ENCODE measurements at places on chromosomes 6 and 20.
A peak's percentile ranks its signal among the peaks of the same experiment; 100 is the strongest.

DNA sequence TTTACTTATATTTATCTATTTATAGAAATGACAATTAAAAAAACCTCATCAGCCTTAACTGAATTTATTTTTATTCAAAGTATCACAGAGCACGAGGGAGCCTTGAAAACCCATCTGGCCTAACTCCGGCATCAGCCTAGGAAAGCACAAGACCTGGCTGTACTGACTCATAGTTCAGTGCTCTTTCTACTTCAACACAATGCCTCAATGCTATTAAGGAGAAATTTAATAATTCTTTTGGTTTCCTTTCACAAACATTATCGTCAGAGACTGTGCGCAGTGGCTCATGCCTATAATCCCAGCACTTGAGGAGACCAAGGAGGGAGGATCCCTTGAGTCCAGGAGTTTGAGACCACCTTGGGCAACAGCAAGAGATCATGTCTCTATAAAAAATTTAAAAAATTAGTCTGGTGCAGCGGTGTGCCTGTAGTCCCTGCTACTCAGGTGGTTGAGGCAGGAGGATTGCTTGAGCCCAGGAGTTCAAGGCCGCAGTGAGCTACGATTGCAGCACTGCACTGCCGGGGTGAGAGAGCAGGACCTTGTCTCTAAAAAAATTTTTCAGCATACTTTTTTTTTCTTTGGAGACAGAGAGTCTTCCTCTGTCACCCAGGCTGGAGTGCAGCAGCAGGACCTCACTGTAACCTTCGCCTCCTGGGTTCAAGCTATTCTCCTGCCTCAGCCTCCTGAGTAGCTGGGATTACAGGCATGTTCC lies 1.9 kb upstream of the SASH1 start:
- DNase-seq = no peak

- no peak for DNase-seq
These were observed 160.0 kb downstream of the PLCB4 start for GRCh38 chr20:9228774-9229450.

DNA sequence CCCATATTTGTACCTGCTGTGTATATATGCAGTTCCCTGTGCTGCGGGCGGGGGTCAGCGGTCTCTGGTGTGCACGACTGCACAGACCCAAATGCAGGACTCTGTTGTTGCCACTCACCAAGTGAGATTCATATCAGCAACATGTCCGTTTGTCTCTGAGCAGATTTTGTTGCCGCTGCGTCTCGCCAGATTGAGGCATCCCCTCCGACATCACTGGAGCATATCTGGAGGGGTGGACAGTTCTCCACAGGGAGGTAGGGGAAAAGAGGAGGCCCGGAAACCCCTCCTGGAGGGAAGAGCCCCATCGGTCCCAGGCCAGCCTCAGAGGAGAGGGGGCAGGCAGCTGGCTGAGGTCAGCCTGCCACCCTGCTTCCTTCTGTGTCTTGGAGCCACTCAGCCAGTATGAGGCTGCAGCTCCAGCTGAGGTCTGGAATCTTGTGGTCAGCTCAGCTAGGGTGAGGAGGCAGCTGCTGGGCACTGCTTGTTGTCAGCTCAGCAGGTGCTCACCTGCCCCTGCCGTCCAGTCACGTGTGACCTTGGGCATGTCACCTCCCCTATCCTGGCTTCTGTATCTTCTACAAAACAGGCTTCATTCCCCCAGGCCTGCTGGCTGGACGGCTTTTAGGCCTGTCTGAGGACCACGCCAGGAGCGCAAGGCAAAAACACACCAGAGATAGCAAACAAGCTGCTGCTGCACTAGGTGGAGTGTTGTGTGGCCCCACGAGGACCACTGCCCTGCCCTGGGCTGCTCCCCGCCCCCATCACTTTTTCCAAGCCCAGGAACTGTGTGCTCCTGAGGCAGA lies 47.1 kb downstream of the HNF4A start:
- no peak for DNase-seq

- DNase-seq = no peak
These were observed 20.9 kb upstream of the KCNK16 start for GRCh38 chr6:39343396-39343870.

DNA sequence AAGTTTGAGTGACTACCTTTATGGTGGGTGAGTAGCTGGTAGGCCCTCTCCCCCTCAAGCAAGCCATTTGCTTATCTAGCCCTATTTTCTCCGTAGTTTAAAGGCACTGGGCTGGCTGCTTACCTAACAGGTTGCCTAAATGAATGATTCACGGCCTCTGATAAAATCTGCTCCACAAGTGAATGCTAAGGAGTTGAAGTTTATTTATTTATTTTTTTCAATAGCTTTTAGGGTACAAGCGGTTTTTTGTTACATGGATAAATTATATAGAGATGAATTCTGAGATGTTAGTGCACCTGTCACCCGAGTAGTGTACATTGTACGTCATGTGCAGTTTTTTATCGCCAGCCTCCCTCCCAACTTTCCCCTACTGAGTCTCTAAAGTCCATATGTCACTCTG lies 8.3 kb upstream of the CDH26 start:
- DNase-seq = no peak

- peak; percentile 22 for DNase-seq
These were observed 3.4 kb downstream of the SCUBE3 start for GRCh38 chr6:35216851-35217811.

- peak; percentile 25 for DNase-seq
These were observed 6.2 kb downstream of the TRIM26 start for GRCh38 chr6:30206799-30207618.

- DNase-seq = no peak
These were observed 21.9 kb downstream of the ATRN start for GRCh38 chr20:3492669-3493068.

DNA sequence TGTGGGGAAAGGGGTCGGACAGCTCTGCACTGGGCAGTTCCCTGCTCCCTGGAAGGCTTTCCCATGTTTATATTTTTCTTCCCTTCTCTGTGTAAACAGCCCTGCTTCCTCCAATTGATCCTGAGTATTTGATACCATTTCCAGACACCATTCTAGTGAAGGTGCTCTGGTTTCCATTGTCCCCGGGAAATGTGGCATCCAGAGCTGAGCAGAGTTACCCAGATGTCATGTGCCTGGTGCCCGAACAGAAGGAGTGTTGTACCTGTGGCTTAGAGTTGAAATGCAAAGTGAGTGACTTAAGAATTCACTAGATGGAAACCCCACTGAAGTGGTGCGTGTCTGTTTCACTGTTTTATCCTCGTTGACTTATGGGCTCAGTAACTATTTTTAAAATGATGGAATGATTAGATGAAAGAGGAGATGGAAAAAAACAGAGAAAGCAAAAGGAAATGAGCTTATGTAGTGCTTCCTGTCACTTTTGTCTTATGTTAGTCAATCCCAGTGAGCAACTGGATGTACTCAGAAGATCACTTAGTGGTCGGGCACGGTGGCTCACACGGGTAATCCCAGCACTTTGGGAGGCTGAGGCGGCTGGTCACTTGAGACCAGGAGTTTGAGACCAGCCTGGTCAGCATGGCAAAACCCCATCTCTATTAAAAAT lies 83.8 kb downstream of the SASH1 start:
- DNase-seq = no peak

DNA sequence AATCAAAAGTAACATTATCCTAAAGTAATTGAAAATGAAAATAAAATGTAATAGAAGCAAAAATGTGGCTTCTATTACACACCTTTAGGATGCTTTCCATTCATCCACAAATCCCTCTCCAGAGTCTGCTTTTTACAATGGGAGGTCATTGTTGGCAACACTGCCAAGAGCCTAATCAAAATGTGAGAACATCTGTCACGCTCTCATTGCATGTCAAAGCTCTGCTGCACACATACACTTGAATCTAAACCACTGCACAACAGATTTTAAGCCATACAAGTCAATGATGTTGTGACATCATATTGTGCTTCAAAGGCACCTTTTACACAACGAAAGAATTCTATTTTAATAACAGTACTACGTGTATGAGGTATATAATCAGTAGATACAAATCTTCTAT lies 82.1 kb downstream of the PREP start:
- DNase-seq = no peak

GRCh38 chr20:23205611-23206041 lies 119.5 kb upstream of the CD93 start:
- peak; percentile 20 for DNase-seq

GRCh38 chr6:135193221-135193620 lies 12.1 kb downstream of the MYB start:
- DNase-seq = no peak

DNA sequence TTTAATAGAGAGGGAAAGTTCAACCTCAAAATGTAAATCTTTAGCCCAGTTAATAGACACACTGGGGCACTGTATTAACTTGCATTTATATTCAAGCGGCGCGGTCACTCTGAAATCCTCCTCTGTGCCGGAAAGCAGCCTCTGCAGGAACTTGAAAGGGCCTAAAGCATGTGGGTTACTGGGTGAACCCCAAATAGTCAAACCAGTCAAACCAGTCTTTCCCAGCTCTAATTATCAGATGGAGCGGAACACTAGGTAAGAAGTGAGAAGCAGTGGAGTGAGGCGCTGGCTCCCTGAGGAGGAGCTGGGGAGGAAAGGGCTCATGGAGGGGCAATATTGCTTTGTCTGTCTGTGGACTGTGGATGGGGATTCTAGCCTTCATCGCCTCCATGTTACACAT lies 531.3 kb downstream of the QKI start:
- DNase-seq = no peak

GRCh38 chr6:110878751-110879522 lies 4.4 kb downstream of the AMD1 start:
- peak; percentile 42 for DNase-seq

DNA sequence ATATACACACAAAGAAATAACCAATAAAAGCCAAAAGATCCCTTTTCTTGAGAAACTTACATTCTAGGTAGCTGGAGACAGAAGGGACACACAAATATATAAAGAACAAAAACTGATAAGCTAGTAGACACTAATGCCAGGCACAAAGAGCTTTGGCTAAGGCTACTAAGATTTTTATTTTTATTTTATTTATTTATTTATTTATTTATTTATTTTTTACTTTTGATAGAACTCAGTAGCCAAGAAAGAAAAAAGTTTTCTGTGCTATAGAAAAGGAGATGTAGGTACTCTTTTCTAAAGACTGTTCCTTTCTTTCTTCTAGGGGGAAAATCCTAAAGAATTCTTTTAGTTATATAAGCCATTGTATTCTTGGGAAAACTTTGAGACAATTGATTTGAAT lies 34.1 kb downstream of the THEMIS start:
- DNase-seq = no peak
